ENCODE measurements at places on chromosomes 11 and 22. TPM values are rescaled to one million over a fixed set of nuclear protein-coding genes. Genes with fewer than 3 reads are reported as not detected.

Gene SHANK2
- total RNA-seq, result 21.4 TPM

Gene CARD18
- total RNA-seq, result not detected

Gene APOL4
- total RNA-seq, result 28.5 TPM

Gene PYGM
- total RNA-seq, result 13.6 TPM

Gene SERHL2
- 4.7 TPM for total RNA-seq

Gene LRRN4CL
- 3.2 TPM for total RNA-seq

Gene KCNQ1OT1
- 6.8 TPM for total RNA-seq

- peaks cover 7% of the 10 kb centered on the region for H3K27me3 ChIP-seq
- H3K4me3 ChIP-seq, result no peak overlapping the region
- peaks cover 9% of the 10 kb centered on the region for H3K36me3 ChIP-seq
- H3K4me1 ChIP-seq, result peaks cover 29% of the 10 kb centered on the region
- DNase-seq, result no peak
- no peak overlapping the region for H3K27ac ChIP-seq
Observed at GRCh38 chr11:65911682-65912568, 6.9 kb downstream of the C11orf68 start.

DNA sequence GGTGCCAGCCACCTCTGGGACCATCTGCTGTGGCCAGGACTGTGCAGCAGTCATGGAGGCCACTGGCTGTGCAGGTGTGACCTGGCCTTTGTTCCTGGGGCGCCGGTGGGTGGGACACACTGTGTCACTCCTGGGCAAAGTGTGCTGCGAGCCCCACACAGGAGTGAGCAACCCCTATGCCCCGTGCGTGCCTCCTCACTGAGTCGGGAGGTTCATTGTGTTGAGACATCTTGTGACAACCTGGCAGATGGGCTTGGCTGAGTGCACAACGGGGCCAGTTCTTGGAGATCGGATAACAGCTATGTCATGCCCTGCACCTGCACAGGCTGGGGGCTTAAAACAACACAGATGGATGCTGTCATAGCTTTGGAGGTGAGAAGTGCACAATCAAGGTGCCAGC, 13.5 kb downstream of the ANO1 start:
- no peak overlapping the region for H3K27ac ChIP-seq
- H3K4me1 ChIP-seq, result peaks cover 29% of the 10 kb centered on the region
- no peaks in the 10 kb centered on the region for H3K36me3 ChIP-seq
- H3K4me3 ChIP-seq, result no peak overlapping the region

- H3K27me3 ChIP-seq, result no peaks in the 10 kb centered on the region
- no peaks in the 10 kb centered on the region for H3K36me3 ChIP-seq
- H3K27ac ChIP-seq, result no peak overlapping the region
- DNase-seq, result no peak
Observed at GRCh38 chr11:6979365-6979764, 40.8 kb downstream of the ZNF214 start.

GRCh38 chr11:8593935-8594909, at the start of gene STK33:
Gene STK33 (minus strand): TSS chr11:8594228. CDS start chr11:8474905, 119,323 bp downstream.
- peak; percentile 54 for DNase-seq
- H3K36me3 ChIP-seq, result no peaks in the 10 kb centered on the region
- no peaks in the 10 kb centered on the region for H3K27me3 ChIP-seq

GRCh38 chr11:119789766-119790407, 60.9 kb upstream of the NECTIN1 start:
- H3K27me3 ChIP-seq, result no peaks in the 10 kb centered on the region
- H3K27ac ChIP-seq, result no peak overlapping the region
- H3K4me1 ChIP-seq, result peaks cover 37% of the 10 kb centered on the region

GRCh38 chr22:32518848-32519247, 44.2 kb downstream of the FBXO7 start:
- no peak overlapping the region for H3K27ac ChIP-seq
- H3K36me3 ChIP-seq, result peaks cover 10% of the 10 kb centered on the region
- no peaks in the 10 kb centered on the region for H3K27me3 ChIP-seq
- no peak for DNase-seq

- H3K4me1 ChIP-seq, result no peaks in the 10 kb centered on the region
- H3K27me3 ChIP-seq, result no peaks in the 10 kb centered on the region
- peak overlapping the region; percentile 58 for H3K27ac ChIP-seq
- no peak overlapping the region for H3K4me3 ChIP-seq
- DNase-seq, result no peak
- peaks cover 3% of the 10 kb centered on the region for H3K36me3 ChIP-seq
Observed at GRCh38 chr11:43904742-43905535, 24.3 kb downstream of the ALKBH3 start.

- no peaks in the 10 kb centered on the region for H3K27me3 ChIP-seq
- H3K4me3 ChIP-seq, result no peak overlapping the region
- H3K4me1 ChIP-seq, result no peaks in the 10 kb centered on the region
Observed at GRCh38 chr22:31637447-31637890, 24.5 kb downstream of the PISD start.

DNA sequence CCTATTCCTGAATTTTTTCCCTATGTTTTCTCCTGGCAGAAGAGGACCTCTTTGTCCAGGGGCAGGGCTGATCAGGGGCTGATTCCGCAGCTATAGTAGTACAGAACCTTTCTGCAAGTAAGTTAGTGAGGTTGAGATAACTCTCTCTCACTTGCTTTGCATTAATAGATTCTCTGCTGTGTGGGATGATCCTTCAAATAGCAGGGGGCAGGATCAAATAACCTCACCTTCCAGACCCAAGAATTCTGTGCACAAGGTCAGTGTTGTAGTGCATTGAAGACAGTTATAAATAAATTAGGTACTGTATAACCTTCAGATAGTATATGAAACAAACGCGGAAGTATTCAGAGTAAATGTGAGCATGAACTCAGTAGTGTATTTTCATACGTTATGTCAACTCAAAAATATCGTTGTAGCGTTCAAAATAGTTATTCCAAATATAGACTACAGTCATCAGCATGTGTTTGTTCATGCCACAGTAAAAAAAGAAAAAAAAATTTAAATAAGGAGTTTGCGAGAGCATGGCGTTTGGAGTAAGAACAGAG, 278 bp downstream of the MMP26 start:
- H3K36me3 ChIP-seq, result no peaks in the 10 kb centered on the region
- DNase-seq, result no peak
- H3K4me1 ChIP-seq, result no peaks in the 10 kb centered on the region
- no peak overlapping the region for H3K27ac ChIP-seq
- H3K27me3 ChIP-seq, result no peaks in the 10 kb centered on the region
- H3K4me3 ChIP-seq, result no peak overlapping the region

- H3K27me3 ChIP-seq, result no peaks in the 10 kb centered on the region
- no peaks in the 10 kb centered on the region for H3K36me3 ChIP-seq
- DNase-seq, result no peak
- H3K4me3 ChIP-seq, result no peak overlapping the region
- no peaks in the 10 kb centered on the region for H3K4me1 ChIP-seq
- no peak overlapping the region for H3K27ac ChIP-seq
Observed at GRCh38 chr11:123815122-123815521, 9.0 kb upstream of the OR6M1 start.

Measured in spinal cord (tissue), 10 donors.